Iris pigment epithelial cell (primary cell): ENCODE measurements at places on chromosomes 6 and 20.

DNA sequence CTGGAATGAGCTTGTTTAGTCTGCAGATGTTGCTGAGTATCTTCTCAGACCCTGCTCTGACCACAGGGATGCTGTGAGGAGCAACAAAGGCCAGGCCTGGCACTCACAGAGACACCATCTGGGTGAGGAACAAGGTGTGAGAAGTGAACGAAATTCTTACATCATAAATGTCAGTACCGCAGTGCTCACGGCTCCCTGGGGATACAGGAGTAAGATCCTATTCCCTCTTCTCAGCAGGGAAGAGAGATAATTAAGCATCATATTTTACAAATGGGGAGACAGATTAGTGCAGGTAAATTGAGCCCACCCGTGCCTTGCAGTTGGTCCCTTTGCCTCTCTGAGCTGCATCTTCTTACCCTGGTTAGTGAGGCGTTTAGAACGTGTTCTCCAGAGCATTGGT is 106.2 kb downstream of the DTD1 start:
- DNase-seq: no peak

GRCh38 chr6:17884498-17885478 is 102.6 kb downstream of the KIF13A start:
- DNase-seq: peak; percentile 52

DNA sequence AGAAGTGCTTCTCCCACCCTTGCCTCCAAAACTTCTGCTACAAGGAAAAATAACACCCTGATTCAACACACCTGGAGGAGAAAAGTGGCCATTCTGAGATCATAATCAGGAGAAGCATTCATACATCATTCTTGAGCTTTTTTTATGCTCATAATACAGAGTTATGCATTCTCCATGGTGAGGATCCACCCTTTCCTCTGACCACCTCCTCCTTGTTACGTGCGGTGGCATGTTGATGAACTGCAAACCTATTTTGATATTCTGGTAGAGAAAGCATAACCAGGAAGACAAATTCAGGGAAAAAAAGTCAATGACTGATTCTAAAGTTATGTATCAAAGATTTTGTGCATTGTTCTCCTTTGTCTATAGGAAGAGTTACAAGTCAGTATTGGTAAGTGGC is 169.8 kb downstream of the KLHL32 start:
- DNase-seq: no peak

DNA sequence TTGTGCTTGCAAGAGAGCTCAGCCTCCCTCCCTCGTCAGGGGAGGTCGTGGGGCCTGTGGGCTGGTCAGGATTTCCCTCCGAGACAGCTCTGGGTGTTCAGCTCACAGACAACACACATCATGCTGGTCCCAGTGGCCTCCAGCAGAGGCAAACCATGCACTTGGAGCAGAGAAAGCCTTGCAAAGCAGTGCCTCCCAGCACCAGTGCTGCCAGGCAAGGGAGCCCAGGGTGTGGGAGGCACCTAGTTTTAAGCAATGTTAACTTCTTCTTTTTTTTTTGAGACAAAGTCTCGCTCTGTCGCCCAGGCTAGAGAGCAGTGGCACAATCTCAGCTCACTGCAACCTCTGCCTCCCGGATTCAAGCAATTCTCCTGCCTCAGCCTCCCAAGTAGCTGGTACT is 34.0 kb upstream of the INSM1 start:
- no peak for DNase-seq

- peak; percentile 35 for DNase-seq
Measured at GRCh38 chr20:58839474-58839874, 11.2 kb downstream of the GNAS-AS1 start.

GRCh38 chr20:22574545-22575086 is 9.8 kb downstream of the FOXA2 start:
- DNase-seq: no peak
